ENCODE measurements at places on chromosomes 5 and 9. TPM values are rescaled to one million over a fixed set of nuclear protein-coding genes. Genes with fewer than 3 reads are reported as not detected.

Gene FBXL7
- 24.1 TPM for polyA plus RNA-seq

Gene SPATA31E1
- not detected for polyA plus RNA-seq

DNA sequence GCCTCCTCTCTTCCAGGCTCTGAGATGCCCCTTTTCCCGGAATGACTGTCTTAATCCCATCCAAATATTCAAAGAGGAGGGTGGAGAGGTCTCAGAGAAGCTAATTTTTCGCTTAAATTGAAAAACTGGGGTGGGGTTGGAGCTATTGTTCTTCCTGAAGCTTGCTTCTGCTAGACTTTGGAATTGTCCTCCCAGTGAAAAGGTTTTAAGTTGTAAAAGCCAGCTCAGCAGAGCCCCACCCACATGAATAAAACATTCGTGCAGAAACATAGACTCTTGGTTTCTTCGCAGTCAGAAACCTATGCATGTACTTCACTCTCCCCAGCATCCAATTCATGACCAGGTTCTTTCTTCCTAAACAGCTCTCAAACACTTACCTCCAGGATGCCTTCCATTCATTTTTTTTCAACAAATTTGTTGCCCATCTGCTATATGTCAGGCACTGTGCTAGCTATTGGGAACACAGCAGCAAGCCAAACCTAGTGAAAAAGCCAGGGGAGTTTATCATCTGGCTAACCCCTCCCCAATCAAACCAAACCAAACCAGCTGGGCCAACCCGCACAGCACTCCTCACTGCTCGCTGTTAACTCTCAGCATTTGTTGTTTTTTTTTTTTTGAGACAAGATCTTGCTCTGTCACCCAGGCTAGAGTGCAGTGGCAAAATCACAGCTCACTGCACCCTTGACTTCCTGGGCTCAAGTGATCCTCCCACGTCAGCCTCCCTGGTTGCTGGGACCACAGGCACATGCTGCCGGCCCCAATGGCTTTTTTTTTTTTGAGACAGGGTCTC, 37.9 kb upstream of the OCLN start:
- DNase-seq = no peak

- DNase-seq = no peak
Measured at GRCh38 chr5:26569241-26569928, 469.0 kb downstream of the CDH9 start.

GRCh38 chr9:116837018-116837989, 150.2 kb downstream of the TRIM32 start:
- no peak for DNase-seq

GRCh38 chr5:96909003-96909402, 26.9 kb upstream of the LNPEP start:
- DNase-seq = no peak

- DNase-seq = no peak
Measured at GRCh38 chr5:94709277-94709676, 90.8 kb downstream of the SLF1 start.

Gene MARCHF3
- polyA plus RNA-seq = 8.3 TPM

DNA sequence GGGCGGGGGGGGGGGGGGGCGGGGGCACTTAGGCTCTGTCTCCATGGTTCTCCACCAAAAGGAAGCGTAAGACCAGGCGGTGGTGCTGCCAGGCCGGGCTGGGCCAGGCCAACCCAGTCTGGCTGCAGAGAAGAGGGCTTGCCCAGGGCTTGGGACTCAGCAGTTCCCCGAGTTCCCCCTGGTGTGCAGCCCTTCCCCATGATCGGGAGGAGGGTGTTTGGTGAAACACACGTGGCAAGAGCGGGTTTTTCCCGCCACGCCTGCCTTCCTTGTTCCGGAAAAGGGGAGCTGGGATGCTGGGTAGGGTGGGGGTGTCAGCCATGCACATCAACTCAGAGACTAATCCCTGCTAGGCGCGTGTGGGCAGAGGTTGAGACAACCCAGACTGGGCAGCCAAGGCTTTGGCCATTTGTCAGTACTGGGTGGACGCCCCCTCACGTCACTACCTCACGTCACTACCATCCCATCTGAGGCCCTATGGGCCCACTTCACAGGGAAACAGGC, 32.9 kb downstream of the PRRX2 start:
- no peak for DNase-seq

DNA sequence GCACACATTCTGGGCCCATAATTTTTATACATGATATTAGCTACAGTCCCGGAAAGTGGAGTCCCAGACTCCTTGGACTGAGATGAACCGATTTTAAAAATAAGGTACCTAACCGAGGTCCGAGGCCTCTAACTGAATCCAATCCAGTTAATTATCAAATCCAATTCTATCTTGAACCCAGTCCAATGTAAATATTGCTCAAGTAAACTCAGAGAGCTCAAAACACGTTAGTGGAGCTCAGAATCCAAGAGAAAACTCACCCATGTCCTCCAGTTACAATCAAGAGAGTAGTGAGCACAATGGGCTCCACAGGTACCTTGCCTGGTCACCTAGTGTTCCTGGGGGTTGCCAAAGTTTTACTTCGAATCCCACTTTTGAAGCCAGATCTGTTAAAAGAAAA, 37.9 kb upstream of the DIRAS2 start:
- DNase-seq = no peak

- DNase-seq = no peak
Measured at GRCh38 chr5:593511-593910, 18.6 kb upstream of the CEP72 start.

GRCh38 chr5:62588668-62589067, 10.0 kb downstream of the LRRC70 start:
- no peak for DNase-seq

DNA sequence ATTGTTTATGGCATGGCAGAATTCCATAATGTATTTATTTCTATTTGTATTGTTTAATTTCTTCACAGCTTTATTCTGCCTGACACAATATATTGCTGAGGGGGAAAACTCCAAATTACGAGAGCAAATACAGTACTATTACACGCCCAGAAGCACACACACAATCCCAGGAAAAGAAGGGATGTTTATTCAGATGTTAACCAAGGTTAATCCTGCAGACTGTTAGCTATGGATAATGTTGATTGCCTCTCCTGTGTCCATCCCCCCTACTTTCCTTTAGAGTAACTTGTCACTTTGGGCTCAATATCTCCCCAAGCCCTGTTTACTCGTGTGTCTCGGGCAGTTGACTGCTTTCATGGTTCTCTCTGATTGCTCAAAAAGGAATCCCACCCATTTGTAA, 84.2 kb upstream of the ERCC6L2 start:
- DNase-seq = no peak

Gene BTNL8
- polyA plus RNA-seq = 0.84 TPM

- no peak for DNase-seq
Measured at GRCh38 chr9:120583958-120584369, 4.0 kb upstream of the CDK5RAP2 start.

Gene NME5
- polyA plus RNA-seq = 22.4 TPM

DNA sequence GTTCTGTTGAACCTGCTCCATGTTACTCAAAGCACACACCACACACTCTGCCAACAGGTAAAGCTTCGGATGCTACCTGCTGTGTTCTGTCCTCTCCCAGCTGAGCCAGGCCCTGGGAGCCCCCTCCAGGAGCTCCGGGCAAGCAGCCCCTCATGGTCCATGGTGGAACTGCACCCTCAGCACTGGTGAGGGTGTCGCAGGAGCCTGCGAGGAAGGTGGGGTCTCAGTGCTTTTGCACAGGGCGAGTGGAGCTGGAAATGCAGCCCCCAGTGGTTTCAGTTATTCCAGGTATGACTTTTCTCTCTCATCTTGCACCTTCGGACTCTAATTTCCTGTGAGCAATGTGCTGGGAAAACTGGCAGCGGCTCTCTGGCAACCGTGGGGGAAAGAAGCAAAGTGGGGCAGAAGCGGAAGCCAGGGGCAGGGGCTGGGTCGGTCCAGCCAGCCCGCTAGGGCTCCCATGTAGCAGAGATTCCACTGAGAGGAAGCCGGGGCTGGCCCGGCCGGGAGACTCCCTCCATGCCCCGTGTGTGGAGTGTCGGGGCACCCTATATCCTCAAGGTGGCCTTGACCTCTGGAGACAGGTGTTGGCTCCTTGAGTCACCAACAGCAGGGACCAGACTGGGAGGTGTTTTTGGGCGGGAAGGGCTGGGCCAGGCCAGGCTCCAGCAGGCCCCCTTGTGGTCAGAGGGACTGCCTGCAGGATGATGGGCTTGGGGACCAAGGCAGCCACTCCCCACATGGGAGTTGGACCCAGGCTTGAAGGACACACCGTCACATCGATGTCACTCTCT, 75.6 kb upstream of the PRSS3 start:
- no peak for DNase-seq

DNA sequence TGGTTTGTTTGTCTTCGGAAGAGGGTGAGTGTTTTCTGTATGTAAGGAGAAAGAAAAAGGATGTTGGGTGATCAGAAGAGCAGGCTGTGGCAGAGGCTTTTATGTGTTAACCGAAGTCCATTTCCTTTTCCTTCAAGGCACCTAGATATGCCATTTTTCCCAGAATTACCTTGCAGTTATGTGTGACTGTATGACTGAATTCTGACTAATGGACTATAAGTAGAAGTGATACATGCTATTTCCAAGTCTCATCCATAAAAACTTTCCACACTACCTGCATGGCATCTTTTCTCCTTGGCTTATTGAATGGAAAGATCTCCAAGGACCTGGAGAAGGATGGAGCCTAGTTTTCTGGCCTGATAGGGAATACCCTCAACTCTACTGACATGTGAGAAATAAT, 10.6 kb upstream of the NDUFS4 start:
- no peak for DNase-seq

DNA sequence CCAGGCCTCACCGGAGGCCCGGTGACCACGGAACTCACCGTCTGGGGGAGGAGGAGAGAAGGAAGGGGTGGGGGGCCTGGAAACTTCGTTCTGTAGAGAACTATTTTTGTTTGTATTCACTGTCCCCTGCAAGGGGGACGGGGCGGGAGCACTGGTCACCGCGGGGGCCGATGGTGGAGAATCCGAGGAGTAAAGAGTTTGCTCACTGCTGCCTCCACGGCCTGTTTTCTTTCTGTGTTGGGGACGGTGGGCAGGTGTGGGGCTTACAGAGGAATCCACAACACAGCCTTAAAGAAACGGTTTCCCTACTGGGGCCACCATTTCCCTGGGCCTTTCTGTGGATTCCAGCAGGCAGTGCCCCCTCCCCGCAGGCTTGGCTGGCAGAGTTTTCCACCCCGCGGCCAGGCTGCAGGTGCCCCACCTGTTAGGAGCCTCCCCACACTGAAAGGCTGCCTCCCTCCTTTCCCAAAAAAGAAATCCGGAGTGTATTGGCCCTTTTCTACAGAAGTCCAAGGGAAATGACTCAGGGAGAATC, 80.8 kb downstream of the NTNG2 start:
- DNase-seq = no peak

GRCh38 chr9:21695443-21695842, 107.0 kb upstream of the MTAP start:
- no peak for DNase-seq

- DNase-seq = no peak
Measured at GRCh38 chr9:114894609-114895433, 35.6 kb downstream of the TNFSF8 start.

- DNase-seq = no peak
Measured at GRCh38 chr9:38761999-38762398, 42.1 kb upstream of the FAM240B start.

Gene ADRA1B
- polyA plus RNA-seq = 3.1 TPM

DNA sequence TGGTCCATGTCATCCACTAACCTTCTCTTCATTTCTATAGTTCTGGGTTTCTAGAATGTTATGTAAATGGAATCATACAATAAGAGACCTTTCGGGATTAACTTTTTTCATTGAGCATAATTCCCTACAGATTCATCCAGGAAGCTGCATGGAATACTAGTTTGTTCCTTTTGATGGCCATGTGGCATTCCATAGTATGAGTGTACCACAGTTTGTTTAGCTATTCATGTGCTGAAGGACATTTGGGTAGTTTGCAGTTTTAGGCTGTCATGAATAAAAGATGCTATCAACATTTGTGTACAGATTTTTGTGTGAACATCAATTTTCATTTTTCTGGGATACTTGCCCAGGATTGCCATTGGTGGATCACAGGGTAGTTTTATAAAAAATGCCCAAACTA, 6.8 kb upstream of the SPTLC1 start:
- no peak for DNase-seq

Gene TRIM32
- polyA plus RNA-seq = 23.6 TPM

Gene NTNG2
- polyA plus RNA-seq = 0.30 TPM

Gene TEX53
- not detected for polyA plus RNA-seq

Gene PLAC8L1
- 2.6 TPM for polyA plus RNA-seq

DNA sequence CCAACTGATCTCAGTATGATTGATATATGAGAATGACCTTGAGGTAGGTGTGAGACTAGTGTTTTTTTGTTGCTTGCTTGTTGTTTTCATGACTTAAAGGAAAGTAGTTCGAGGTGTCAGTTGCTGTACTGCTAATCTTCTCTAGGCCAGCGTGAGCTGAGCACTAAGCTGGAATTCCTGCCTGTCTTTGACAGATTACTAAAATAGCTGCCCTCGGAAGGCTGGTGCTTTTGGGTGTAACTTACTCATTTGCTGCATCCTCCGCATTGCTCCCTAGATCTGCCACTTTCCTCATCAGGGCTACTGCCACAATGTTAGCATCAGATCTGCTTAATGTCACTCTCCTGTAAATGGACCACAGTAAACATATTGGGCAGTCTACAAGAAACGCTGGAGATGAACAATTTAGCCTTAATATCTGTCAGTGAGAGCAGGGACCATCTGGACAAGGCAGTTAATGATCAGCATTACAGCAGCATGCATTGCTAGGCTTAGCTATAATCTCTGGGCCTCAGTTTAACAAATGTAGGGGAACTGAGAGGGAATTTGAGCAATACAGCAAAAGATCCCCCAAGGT, 106.6 kb upstream of the CDH6 start:
- no peak for DNase-seq

Gene ACER2
- 14.9 TPM for polyA plus RNA-seq

Gene ZDHHC11
- polyA plus RNA-seq = 11.1 TPM

- DNase-seq = no peak
Measured at GRCh38 chr5:120096413-120096812, 367.7 kb upstream of the PRR16 start.

Gene FOXD4L5
- 0.65 TPM for polyA plus RNA-seq
